Vagina (tissue), 2 donors: ENCODE measurements at places on chromosomes 6 and 20.

- no peak for DNase-seq
Observed at GRCh38 chr6:142325111-142325510, 23.3 kb downstream of the ADGRG6 start.

- DNase-seq, result no peak
Observed at GRCh38 chr6:68958327-68958726, 323.2 kb downstream of the ADGRB3 start.

- no peak for DNase-seq
Observed at GRCh38 chr20:15146948-15147347, 809.5 kb upstream of the FLRT3 start.

GRCh38 chr6:79420054-79420453 is 117.2 kb downstream of the LCA5 start:
- no peak for DNase-seq

DNA sequence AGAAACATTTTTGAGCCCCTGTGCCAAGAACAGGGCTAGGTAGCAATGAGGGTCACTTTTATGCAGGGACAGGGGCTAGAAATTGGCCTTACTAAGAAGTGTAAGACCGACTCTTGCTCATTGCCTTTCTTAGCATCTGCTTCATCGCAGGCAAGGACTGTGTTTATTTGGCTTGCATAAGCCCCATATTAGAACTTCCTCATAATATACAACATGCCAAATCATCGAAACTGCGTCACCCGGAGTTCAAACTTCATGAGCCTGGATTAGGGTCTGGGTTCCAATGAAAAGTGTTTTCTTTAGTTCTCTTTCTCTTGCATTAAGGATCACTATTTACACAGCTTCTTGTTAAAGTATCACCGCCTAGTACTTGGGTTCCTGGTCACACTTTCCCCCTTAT is 977 bp upstream of the SMAP1 start:
- DNase-seq, result no peak

- DNase-seq, result no peak
Observed at GRCh38 chr6:128655978-128656498, 135.6 kb upstream of the PTPRK start.

- DNase-seq, result no peak
Observed at GRCh38 chr6:92582211-92582610, 837.1 kb downstream of the EPHA7 start.

DNA sequence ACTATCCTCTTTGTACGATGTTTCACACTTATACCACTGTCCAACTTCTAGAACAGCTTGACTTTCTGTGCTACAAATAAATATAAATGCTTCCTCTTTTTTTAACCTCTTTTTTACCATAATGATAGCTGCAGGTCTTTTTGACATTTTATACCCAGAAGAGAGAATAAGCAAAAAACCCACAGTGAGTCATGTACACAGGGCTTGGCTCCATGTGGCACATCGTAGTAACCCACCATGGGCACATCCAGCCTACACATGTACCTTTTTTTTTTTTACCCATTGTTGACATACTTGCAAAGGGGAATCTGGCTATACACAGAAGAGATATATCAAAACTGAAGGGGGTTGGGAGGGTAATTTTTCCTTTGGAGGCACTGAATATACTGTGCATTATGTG is 59.5 kb upstream of the RSPO3 start:
- no peak for DNase-seq

DNA sequence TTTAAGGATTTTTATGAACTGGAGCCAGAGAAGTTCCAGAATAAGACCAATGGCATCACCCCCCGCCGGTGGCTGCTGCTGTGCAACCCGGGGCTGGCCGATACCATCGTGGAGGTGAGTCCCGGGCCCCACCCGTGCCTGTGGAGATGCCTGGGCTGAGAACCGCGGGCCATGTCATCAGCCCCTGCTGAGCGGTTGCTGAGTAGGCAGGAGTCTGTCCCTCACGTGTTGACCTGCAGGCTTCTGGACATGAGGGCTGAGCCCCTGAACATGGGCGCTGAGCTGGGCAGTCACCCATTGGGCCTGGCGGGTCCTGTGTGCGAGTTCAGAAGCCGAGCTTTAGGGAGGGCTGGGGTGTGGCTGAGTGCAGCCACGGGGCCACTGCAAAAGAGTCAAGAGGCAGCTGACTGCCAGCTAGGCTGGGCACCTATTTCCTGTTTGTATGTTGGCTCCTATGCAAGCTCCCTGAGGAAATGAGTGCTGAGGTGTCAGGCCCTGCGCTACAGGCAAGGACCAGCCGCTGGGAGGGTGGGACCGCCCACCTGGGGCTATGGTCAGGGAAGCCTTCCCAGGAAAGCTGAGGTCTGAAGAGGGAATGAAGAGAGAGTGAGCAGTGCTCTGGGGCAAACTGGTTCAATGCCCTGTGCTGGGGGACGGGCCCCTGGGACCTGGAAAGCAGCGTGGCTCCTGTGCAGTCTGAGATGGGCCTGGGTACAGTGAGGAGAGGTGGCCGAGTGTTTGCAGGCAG is 34.3 kb downstream of the PYGB start:
- no peak for DNase-seq

- no peak for DNase-seq
Observed at GRCh38 chr6:82567621-82568020, 204.0 kb downstream of the TPBG start.

- DNase-seq, result no peak
Observed at GRCh38 chr6:113644861-113645575, 212.1 kb upstream of the MARCKS start.

GRCh38 chr6:72288592-72288991 is 333.3 kb upstream of the KCNQ5 start:
- DNase-seq, result no peak

DNA sequence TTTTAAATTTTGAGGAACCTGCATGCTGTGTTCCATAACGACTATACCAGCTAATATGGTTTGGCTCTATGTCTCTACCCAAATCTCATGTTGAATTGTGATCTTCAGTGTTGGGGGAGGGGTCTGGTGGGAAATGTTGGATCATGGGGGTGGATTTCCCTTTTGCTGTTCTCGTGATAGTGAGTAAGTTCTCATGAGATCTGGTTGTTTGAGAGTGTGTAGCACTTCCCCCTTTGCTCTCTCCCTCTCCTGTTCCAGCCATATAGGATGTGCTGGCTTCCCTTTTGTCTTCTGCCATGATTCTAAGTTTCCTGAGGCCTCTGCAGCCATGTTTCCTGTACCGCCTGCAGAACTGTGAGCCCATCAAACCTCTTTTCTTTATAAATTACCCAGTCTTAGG is 61.8 kb upstream of the NEDD9 start:
- no peak for DNase-seq

- DNase-seq, result no peak
Observed at GRCh38 chr20:53216856-53217576, 244.9 kb downstream of the TSHZ2 start.
